ENCODE measurements at places on chromosomes 1 and 21.
A peak's percentile ranks its signal among the peaks of the same experiment; 100 is the strongest.

DNA sequence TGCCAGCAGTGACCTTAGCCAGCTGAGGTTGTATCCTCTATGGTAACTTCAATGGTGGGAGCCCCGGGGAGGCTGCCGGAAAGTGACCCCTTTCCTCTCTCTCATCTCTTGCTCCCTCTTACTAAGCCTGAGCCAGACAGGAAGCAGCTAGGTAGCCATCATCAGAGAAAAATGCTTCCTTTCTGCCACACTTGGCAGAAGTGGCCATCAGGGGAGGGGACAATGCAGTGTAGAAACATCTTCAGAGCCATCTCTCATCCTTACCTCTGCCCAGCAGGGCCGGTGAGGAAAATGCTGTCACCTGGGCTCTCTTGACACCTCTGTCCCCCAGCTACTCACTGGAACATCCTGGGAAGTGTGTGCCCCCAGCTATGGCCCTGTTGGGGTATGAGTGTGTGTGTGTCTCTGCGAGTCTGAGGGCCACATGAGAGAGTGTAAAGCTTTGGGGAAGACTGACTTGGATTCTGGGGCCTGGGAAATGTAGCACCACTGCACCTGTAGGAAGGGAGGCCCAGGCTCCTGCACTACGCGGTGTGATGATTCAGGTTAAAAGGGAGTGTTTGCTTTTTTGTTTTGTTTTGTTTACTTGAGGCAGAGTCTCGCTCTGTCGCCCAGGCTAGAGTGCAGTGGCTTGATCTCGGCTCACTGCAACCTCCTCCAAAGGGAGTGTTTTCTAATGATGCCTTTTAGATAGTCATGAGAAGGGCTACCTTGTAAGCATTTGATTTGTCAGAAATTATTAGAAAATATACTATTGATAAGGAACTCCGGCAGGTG lies 48.7 kb upstream of the CNTN2 start:
- DNase-seq = no peak

DNA sequence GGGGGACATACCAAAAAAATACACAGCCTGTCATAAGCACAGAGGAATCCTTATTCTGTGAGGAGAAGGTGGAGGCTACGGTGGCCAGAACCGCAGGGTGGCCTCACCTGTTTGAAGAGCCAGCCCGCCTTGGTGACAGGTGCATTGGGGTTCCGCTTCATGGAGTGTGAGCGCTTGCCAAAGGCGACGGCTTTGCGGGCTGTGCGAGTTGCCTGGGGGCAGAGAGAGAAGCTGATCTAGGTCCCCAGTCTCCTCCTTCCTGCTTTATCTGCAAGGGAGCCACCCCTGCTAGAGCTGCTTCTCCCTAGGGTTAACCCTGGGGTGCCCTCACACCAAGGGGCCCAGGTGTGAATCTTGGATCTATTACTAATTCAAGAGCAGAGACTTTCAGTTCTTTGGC lies 54.3 kb upstream of the GOLT1A start:
- no peak for DNase-seq

DNA sequence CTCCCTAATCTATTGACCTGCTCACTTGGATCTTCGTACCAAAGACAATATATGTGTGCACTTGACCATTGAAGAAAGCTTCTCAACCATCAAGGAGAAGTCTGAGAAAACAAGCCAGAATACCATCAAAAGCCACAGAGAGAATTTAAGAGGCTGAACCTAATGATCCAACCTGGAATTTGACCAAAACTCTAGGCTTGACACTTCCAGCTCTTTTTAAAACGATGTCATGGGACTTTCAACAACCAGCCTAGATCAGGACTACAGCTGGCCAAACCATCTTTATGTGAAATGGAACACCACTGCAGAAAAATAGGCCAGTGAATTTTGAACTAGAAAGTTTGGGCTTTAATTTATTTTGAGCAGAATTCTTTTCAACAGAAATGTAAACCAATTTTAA lies 444.4 kb downstream of the LTN1 start:
- DNase-seq = no peak

- no peak for DNase-seq
Measured at GRCh38 chr1:194103516-194104246, 917.3 kb upstream of the B3GALT2 start.

- DNase-seq = peak; percentile 68
Measured at GRCh38 chr1:153122831-153123421, 9.6 kb upstream of the SPRR2F start.

DNA sequence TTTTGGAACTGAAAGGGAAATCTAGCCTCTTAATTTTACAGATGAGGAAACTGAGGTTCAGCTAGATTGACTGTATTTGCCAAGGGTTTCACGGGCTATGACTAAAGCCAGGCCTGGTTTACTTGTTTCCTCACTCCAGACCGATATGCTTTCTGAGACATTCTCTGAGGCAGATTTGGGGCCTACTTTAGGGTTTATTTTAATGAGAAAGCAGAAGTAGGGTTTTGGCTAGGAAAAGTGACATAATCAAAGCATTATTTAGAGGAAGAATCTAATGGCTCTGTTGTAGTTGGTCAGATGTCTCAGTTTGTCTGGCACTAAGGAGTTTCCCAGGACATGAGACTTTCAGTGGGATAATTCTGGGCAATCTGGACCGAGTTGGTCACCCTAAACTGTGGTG lies 1.5 kb upstream of the RPTN start:
- no peak for DNase-seq

- DNase-seq = no peak
Measured at GRCh38 chr1:115524236-115524635, 117.5 kb upstream of the VANGL1 start.

Data from GM12865 (cell line).